ENCODE measurements at places on chromosomes 1 and 21.

DNA sequence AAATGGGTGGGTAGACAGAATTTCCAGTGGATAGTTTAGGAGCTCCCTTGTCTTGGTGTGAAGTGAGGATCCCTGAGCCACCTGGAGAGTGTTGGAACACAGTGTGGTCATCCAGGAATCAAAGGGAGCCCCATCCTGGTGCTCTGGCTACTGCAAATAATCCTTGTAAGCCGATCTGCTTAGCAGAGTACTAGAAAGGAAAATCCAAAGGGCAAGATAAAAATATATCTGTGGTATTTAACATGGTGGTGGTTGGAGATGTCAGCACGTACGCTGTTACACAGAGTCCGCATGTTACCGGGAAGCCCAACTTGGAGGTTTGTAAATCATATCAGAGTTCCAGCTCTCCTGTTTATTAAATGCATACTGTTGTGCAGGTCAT, 39.0 kb downstream of the VANGL1 start:
- DNase-seq: no peak

GRCh38 chr21:31917108-31917507, 44.3 kb downstream of the HUNK start:
- no peak for DNase-seq

- no peak for DNase-seq
Measured at GRCh38 chr1:31647106-31647505, 2.4 kb upstream of the PEF1 start.

- no peak for DNase-seq
Measured at GRCh38 chr1:101108111-101108500, 82.5 kb upstream of the DPH5 start.

DNA sequence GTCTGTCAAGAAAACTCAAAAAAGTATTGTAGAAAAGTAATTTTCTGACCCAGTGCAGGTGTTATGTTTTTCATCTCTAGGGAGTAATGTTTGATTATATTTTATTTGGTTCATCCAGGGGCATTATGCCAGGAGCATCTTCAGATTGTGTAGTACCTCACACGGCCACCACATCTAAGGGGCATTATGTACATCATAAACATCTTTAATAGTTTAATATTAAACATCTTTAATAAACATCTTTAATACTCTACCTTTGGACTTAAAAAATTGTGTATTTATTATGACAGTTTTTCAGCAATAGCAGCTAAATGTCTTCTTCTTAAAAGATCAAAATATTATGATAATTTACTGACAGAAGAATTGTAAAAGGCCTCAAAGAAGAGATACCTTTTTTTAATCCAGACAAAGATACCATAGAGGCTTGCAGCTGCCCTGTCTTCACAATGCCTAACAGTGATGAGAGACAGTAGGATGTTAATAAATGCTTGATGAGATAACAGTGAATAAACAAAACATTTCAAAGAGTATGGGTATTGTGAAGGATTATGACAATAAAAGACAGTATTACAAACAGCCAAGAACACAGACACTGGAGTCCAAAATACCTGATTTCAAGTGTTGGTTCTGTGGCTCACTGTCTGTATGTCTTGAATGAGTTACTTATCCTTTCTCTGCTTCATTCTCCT, 240.9 kb upstream of the ADGRL2 start:
- DNase-seq: no peak

DNA sequence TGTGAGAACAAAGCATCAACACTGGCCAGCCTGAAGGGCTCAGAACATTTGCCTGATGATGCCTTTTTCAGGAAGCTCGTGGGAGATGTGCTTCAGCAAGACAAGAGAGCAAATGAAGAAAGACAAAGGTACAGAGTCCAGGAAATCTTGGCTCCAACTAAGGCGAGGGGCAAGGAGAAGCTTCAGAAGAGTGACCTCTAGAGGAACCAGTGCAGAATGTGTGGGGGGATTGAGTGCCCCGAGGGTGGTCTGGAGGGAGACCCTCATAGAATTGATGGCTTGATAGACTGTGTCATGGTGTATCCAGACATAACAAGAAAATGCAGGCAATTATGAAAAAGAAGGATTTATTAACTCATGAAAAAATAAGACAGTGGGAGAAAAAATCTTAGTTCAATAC, 15.3 kb upstream of the NLRP3 start:
- DNase-seq: no peak

DNA sequence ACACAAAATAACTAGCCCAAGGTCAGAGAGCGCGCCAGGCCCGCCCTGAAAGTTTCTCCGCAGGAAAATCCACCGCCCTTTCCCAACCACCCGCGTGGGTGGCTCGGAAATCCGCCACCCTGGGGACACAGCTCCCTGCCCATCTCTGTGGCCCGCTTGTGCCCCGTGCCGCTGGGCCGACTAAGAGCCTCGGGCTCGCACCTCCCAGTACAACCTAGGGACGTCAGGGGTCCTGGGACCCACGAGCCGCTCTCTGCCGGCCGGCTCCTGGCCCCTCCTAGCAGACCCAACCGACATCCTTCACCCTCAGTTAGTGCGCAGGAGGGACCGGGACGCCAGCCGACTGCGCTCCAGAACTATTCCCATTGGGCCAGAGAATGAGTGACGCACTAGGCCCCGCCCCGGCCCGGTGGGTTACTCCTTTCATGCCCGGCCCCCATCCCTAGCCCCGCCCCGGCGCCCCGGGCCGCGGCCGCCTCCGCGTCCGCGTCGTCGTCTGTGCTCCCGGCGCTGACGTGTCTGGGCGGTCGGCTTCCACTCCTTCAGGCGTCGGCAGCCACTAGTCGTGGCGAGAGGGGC, 396 bp upstream of the UAP1 start:
- peak; percentile 79 for DNase-seq

DNA sequence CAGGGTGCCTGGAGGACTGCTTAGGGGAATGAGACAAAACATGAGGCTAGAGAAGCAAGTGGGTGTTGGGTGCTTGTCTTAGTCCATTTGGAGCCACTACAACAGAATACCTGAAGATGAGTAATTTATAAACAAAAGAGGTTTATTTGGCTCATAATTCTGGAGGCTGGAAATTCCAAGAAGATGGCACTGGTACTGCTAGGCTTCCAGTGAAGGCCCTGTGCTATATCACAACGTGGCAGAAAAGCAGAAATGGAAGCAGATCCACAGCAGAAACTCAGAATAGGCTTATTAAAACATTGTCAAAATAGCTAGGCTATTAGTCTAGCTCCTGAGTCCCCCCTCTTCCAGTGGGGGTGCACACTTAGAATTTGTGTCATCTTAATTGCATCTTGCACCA, 701.7 kb downstream of the RWDD3 start:
- DNase-seq: no peak

DNA sequence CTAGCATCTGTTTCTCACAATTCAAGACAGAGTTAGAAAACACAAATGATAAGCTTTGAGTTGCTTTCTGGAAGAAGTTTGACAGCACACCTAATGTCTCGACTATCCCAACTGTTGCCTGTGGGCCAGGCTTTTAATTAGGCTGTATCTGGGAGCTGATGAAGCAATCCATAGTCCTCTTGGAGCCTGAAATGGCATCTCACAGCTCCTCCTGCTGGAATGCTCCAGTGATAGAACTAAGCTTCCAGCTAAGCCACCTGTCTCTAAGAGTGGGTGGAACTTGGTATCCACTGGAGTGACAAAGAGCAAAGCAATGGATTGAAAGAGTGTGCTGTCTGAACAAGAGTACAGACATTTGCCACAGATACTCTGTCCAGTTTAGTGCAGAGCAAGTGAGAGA, 605.3 kb upstream of the NR5A2 start:
- no peak for DNase-seq

DNA sequence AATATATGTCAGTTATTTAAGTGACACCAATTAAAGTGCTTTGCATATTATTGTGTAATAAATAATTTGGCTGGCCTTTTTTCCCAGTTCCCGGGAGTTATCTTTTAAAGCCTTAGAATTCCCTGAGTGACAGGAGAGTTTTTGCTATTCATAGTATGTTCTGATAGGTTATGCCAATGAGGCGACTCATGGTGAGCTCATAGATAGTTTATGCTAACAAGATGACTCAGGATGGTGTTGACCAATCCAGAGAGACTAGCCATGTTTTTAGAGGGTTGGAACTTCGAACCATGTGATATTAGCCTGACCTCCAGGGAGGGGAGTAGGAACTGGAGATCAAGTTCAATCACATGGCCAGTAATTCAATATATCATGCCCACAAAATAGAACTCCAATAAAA, 310.8 kb downstream of the USP25 start:
- DNase-seq: no peak

DNA sequence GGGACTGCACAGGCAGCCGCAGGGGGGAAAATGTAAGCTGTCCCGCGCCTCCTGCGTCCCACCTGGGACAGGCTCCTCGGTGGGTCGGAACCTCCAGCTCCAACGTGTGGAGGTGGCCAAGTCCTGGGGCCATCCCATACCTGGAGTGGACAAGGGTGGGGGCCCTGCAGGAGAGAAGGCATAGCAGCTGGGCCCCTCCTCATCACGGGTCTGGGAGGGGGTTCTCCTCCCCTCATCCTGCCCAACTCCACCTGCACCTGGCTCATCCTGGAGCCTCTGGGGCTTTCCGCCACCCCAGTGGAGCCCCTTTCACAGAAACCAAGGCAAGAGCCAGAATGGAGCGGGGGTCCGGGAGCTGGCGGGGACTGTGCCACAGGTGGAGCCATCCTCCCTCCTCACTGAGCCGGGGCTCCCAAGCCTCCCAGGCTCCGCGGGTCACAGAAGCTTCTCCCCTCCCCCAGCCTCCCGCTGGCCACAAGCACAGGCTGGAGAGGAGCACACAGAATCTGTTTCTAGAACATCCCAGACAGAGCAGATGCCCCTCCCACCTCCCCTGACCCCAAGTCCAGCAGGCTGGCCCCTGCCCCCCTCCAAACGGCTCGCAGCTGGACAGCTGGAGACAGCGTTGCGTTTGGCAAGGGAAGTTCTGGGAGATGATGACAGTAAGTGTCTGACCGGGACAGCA, 65.8 kb downstream of the MEGF6 start:
- no peak for DNase-seq

- no peak for DNase-seq
Measured at GRCh38 chr1:7694600-7695496, 76.2 kb upstream of the VAMP3 start.

DNA sequence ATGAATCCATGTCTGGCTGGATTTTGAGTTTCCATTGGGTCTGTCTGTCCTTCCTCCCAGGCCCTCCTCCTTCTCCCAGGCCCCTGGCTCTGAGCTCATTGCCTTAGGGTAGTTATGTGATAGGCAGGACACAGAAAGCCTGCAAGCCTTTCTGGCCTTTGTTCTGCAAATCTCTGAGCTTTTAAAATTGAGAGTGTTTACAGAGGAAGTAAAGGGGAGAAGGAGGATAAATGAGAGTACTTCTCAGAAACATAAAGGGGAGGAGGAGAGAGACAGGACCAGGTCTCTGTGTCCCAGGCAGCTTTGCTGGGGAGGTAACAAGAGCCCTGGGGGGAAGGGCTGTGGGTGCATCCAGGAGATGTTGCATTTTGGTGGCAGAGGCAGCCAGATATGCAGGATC, 126.7 kb downstream of the FOXD2 start:
- DNase-seq: no peak

- no peak for DNase-seq
Measured at GRCh38 chr1:96703186-96703585, 18.4 kb upstream of the PTBP2 start.

- no peak for DNase-seq
Measured at GRCh38 chr1:158793604-158794003, 12.6 kb upstream of the OR6N2 start.

DNA sequence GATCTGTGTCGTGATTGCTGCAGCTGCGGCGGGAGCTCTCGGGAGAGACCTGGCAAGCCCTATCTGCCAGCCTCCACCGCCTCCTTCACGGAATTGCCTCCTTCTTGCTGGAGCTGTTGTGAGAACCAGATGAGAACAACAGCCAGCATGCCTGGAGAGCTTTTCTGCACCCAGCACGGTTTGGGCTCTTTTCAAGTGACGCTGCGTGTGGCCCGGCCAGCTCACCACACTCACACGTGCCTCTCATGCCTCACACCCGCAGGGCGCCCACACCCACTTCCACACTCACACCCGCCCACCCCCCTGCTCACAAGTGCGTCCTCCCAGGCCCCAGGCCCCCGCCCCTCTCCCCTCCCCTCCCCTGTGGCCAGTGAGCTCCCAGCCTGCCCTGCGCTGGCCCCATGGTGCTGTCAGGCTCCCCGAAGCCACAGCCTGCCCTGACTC, 135.7 kb upstream of the RUNX3 start:
- DNase-seq: no peak

DNA sequence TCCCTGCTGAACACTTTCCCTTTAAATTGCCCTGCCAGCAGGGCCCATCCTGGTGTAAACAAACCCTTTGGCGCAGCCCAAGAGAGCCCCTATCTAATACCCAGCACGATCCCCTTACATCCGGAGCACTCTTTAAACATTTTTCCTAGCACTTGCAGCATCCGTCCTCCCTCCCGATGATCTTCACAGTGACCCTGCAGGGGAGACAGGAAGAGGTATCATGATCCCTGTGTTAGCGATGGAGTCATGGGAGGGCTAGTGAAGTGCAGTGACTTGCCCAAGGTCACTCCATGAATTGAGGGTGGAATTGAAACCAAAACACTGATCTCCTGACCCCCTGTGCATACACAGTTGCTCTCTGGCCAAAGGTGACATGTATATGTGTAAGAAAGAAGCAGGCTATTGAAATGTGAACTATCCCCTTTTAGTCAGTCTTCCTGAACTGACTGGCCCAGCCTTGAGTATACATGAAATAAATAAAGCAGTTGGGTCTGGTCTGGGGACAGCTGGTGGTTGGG, 9.8 kb upstream of the KCNQ4 start:
- no peak for DNase-seq

DNA sequence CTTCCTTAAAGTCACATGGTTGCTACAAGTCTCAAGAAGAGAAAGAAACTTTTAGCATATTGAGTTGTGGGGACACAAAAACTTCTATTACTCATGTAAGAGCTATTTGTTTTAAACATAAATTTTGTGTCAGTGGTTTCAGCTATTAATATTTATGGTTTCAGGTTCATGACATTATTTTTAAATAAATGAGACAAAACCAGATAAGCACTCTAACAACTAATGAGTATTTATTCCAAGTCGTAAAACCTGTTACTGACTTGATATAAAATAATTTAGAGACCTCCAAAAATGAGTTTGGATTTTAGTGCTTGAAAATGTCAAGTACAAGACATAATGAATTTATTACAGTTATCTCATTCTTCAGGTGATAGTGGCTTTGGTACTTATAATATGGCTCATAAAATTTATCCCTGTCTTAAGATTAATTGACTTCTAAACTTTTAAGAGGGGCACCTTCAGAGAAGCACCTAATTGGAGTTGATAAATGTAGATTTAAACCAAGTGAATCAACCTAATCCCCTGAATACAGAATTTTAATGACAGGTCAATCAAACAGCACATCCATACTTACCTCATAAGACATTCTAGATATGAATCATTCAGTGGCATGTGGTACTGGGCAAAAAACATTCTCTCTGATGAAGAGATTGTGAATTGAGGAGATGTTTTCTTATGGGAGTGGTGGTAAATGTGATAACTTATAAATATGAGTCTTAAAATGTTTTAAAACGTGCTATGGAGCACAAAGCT, 167.7 kb upstream of the PTGFR start:
- DNase-seq: no peak

DNA sequence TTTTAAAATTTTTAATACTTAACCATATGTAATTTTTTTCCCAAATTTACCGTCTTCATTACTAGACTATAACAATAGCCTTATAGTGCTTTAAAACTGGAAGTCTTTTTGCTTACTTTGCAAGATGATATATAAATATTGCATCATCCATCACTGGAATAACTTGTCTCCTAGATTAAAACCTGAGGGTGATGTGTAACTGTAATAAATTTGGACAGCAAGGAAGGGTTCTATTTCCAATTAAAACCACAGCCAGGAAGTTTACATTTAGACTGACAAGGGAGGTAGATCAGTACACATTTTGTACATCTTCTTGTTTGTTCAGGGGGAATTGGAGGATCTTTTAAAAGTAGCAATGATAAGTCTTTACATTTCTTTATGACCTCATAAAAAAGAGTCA, 21.9 kb downstream of the NTNG1 start:
- no peak for DNase-seq

All from cortex of kidney (tissue), 1 donor.